ENCODE measurements at places on chromosomes 3 and 15.

DNA sequence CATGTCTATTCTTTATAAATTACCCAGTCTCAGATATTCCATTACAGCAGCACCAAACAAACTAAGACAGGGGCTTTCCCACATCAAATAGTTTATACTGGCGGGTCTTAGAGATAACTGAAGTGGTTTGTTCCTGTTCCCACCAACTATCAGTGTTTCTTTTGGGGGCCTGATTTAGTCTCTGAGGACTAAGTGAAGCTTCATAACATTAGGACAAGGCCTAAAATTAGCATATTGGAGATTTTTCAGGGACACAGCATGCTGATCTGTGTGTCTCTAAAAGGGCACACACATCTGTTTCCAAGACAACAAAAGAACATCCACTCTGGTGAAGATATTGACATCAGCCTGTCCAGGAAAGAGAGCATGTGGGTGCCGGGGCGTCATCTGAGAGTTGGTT is 72.6 kb upstream of the SEMA6D start:
- DNase-seq, result no peak

DNA sequence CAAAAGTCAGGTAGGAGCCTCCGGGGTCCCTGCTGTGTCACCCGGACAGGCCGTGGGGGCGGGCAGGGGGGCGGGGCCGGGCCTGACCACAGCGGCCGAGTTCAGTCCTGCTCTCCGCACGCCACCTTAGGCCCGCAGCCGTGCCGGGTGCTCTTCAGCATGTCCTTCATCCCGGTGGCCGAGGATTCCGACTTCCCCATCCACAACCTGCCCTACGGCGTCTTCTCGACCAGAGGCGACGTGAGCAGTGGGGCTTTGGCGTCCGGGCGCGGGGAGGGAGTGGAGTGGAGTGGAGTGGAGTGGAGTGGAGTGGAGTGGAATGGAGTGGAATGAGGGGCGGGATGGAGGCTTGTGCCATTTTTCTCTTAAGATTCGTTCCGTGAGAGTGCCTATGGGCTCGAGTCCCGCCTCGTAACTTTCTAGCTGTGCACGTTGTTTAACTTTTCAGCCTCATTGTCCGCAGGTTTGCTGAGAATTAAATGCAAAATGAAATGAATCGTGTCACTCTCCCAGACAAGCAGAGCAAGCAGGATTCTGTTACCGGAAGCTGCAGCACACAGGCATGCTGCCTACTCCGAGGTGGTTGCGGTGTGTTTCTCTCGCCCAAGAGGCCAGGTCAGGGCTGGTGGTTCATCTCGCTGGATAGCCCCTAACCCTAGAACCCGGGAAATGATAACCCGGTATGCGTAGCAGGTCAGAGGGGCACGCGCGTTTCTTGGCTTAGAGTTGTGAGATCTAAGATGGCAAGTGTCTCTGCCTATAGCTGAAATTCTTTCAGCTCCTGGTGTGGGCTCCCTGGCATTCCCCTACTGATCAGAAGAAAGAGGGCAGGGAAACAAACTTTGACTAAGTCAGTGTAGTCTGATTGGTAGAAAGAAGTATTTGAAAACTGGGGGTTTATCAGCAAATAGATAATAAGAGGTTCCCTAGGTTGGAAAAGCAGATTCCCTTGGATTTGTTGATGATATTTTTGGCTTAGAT is at the start of gene FAH:
TSS of gene FAH (plus strand) at position 104 of the 981 bp plus-strand sequence. CDS start at position 160, 56 bp downstream.
- DNase-seq, result peak; percentile 19

GRCh38 chr3:31945738-31946052 is 35.4 kb downstream of the OSBPL10 start:
- no peak for DNase-seq

DNA sequence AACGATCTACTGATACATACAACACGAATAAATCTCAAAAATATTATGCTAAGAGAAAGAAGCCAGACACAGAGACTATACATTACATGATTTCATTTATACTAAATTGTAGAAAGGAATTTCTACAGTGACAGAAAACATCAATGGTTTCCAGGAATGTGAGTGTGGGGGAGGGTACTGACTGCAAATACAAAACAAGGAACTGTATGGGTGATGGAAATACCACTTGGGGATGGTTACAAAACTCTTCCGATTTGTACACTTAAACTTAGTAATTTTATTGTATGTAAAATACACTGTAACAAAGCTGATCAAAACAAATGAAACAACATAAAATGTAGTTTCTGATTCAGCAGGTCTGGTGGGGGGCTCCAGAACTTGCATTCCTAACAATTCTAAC is 45.8 kb upstream of the IP6K2 start:
- no peak for DNase-seq

- peak; percentile 100 for DNase-seq
Observed at GRCh38 chr15:96273317-96274086, 57.0 kb upstream of the NR2F2 start.

DNA sequence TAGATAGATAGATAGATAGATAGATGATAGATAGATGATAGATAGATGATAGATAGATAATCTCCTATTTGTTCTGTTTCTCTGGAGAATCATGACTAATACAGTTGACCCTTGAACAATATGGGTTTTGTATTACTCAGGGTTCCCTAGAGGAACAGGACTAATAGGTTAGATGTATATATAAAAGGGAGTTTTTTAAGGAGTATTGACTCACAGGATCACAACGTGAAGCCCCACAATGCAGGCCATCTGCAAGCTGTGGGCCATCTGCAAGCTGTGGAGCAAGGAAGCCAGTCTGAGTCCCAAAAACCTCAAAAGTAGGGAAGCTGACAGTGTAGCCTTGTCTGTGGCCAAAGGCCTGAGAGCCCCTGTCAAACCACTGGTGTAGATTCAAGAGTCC is 67.6 kb downstream of the PYDC2 start:
- no peak for DNase-seq

Measured in RCC 7860 (cell line).